ENCODE measurements at places on chromosomes 6 and 20.
A peak's percentile ranks its signal among the peaks of the same experiment; 100 is the strongest.

DNA sequence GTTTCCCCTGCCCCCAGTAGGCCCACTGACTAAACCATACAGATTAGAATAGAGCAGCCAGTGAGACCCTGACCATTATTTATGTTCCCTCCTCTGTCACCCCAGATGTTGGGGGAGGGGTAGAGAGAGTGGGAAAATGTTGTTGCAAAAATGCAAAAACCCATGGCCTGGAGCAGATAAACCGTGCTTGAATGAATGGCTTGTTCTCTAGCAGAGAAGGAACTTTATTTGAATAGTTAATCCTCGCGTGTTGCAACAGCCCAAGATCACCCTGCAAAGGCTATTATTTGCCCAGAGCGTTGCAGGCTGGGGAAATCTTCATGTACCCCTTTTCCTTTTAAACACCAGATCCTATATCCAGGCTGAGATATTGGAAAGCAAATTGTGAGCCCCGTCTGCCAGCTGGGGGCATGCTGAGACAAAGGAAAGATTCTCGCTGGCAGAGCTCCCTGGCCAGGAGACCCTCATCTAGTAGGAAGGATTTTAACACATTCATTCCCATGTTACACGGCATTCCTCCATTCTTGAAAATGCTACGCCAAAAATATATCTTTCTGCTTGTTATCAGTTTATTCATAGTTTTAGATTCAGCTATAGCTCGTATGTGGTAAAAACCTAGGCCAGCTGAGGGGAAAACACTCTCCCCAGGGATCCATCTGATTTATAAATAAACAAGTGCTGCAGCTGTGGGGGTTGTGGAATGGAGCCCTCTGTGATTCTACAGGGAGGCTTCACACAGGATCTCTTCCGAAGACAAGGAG lies 53.0 kb downstream of the LINC00237 start:
- peak; percentile 14 for DNase-seq

GRCh38 chr6:44227148-44227793 lies 3.9 kb downstream of the SLC29A1 start:
- DNase-seq, result peak; percentile 43

- no peak for DNase-seq
Observed at GRCh38 chr6:109349419-109349987, 32.8 kb downstream of the CD164 start.

- no peak for DNase-seq
Observed at GRCh38 chr6:53581173-53581773, 36.4 kb upstream of the GCLC start.

GRCh38 chr20:15627089-15627488 lies 946.2 kb downstream of the KIF16B start:
- no peak for DNase-seq

DNA sequence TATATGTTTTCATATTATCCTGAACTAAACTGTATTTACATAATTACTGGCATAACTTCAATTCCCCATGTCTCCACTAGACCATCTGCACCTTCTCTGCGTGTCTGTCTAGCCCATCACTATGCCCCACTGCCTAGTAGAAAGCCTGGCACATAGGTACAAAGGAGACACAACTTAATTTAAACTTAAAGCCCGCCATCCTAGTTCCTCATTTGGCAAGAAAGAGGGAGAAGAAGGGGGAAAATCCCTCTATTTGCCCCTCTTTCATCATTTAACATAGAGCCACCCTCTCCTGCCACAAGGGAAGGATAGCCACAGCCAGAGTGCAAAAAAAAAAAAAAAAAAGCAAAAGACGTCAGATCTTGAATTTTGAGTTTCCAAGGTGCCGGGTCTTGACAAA lies 1.8 kb downstream of the PKIG start:
- no peak for DNase-seq

- no peak for DNase-seq
Observed at GRCh38 chr6:33431880-33432541, 12.1 kb downstream of the SYNGAP1 start.

DNA sequence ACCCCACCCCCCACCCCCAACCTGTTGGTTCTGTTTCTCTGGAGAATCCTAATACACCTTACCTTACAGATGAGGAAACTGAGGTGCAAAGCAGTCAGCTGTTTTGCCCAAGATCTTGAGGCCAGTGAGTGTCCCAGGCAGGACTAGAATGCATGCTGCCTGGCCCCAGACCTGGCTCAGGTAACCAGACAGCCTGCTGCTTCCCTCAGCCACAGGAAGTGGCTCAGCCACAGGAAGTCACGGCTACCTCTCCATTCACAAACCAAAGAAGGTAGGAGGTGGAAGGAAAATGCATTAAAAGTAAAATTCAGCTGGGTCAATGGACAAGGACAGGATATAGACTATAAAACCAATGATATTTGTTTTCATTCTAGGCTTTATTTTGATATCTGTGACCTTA lies 517.6 kb downstream of the CD83 start:
- DNase-seq, result no peak

Measured in dorsolateral prefrontal cortex (tissue), 122 donors.